ENCODE measurements at places on chromosomes 2 and 18. TPM values are rescaled to one million over a fixed set of nuclear protein-coding genes. Genes with fewer than 3 reads are reported as not detected.

- DNase-seq, result no peak
Observed at GRCh38 chr2:148375214-148375613, 269.3 kb upstream of the EPC2 start.

GRCh38 chr2:47189635-47190034 is 34.5 kb upstream of the STPG4 start:
- no peak for DNase-seq

DNA sequence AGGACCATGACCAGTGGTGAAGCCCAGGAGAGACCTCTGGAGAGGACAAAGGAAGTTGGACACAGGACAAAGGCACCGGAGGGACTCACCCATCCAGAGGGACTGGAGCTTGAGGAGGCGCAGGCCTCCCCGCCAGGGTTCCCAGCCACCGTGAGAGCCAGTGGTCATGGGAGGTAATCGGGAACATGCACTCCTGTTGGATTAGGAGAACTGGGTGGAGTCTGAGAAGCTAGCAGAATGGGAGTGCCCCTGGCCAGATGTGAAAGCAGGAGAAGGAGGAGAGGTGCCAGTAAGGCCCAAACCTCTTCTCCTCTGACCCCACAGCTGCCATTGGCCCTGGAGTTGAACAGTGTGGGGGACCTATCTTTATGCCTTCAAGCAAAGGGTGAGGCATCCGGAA is 20.3 kb downstream of the POU3F3 start:
- DNase-seq, result no peak

GRCh38 chr2:219000569-219000960 is 7.3 kb upstream of the CRYBA2 start:
- no peak for DNase-seq

- DNase-seq, result no peak
Observed at GRCh38 chr18:31636387-31636786, 44.7 kb downstream of the TTR start.

SCYGR6 gene
- total RNA-seq, result not detected

DNA sequence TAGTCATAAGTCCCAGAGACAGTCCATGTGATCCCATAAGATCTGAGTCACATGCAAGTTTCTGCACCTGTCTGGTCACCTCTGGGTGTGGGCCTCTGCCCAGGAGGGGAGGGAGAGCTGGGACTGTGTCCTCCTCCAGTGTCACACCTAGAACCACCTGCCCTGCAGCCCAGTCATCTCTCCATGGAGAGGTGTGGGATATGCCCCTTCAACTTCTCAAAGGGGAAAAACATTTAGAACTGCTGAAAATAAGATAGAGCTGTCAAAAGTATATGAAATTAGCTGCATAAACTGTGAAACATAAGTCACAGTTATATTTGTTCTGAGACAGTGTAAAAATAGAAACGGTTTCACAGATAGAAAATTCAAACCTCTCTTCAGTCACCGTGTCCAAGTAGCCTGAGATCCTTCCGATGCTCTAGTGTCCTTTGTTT is 55.4 kb downstream of the NGEF start:
- no peak for DNase-seq

DNA sequence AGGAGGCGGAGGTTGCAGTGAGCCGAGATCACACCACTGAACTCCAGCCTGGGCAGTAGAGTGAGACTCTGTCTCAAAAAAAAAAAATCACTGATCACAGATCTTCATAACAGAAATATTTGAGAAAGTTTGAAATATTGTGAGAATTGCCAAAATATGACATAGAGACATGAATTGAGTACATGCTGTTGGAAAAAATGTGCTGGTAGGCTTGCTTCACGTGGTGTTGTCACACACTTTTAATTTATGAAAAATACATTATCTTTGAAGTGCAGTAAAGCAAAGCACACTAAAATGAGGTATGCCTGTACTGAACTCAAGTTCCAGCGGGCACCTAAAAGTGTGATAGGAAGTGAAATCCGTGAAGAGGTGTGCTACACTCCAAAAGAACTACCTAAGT is 152.6 kb downstream of the TMEFF2 start:
- DNase-seq, result no peak

STON1 gene
- total RNA-seq, result 6.9 TPM

- no peak for DNase-seq
Observed at GRCh38 chr2:169966454-169966853, 139.2 kb downstream of the UBR3 start.

DNA sequence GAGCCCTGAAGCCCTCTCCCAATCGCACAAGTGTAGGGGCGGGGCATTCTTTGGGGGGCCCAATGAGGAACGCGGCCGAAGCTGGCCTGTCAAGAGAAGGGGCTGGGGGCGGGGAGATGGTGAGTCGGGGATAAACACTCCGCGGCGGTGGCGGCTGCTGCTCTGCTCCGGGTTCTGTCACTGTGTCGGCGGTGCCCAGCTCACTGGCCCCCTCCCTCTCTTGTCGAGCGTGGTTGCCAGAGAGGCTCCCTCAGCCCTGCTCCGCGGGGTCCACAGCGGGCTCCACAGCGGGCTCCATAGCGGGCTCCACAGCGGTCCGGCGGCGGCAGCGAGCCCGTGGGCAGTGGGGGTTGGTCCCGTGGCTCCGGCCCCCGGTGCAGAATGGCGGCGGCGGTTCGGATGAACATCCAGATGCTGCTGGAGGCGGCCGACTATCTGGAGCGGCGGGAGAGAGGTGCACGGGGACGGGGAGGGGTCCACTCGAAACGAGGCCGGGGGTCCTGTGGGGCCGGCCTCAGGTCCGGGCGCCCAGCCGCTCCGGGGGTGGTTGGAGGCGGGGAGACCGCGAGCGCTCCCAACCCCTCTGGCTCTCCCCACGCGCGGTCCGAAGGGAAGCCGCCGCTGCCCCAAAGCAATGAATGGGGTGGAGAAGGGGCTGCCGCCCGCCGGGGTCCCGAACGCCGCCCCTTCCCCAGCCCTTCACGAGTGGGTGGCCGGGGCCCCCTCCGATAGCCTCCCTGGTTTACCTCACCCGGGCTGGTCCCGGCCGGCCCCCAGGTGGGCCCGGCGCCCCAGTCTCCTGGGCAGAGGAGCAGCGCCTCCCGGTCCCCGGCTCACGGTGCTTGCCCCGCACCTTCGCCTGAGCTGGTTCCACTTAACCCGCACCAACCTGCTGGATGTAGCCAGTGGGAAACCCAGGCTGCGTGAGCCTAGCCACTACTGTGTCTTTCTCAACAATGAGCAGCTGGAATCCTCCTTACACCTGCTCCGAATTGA is at the start of gene MXD1:
TSS of gene MXD1 (plus strand) at position 160 of the 996 bp plus-strand sequence. CDS start at position 382, 222 bp downstream.
- DNase-seq, result peak; percentile 89

CPLX4 gene
- not detected for total RNA-seq

MCEE gene
- total RNA-seq, result 19.0 TPM

SAG gene
- total RNA-seq, result not detected

ARHGEF4 gene
- total RNA-seq, result 108 TPM

NOSTRIN gene
- total RNA-seq, result 15.5 TPM

- no peak for DNase-seq
Observed at GRCh38 chr2:6523476-6523875, 342.2 kb downstream of the CMPK2 start.

DNA sequence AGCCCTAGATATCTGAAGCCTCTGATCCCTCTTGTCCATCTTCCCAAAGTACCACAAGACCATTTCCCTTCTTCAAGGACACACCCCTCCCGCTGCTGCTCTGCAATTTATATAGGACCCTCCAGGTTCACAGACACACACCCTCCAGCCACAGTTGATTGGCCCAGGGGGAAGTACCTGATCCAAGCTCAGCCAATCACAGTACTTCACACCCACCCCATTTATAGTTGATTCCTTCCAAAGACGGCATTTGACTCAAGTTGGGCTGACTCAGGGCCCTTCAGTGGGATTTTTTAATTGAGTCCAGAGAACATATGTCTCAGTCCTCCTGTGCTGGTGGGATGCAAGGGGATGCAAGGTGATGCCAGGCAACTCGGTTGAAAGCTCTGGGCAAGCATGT is 59.2 kb downstream of the GYPC start:
- DNase-seq, result no peak

DNA sequence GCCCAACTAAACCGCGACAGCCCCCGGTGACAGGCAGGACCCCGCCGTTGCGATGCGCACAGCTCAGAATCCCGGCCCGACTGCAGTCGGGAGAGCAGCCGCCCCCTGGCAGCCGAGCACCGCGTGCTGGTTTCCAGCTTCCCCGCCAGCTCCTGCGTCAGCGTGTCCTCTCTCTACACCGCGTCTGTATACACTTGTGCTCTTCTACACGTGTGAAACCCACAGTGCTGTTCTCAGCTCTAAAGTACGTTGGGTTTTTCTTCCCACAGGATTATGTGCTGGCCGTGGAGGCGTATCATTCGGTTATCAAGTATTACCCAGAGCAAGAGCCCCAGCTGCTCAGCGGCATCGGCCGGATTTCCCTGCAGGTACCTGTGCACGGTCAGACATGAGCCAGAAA is 54.0 kb downstream of the ADI1 start:
- no peak for DNase-seq

GRCh38 chr2:40783704-40784103 is 331.8 kb upstream of the SLC8A1 start:
- no peak for DNase-seq

GRCh38 chr18:80167331-80167730 is 58.3 kb downstream of the ADNP2 start:
- no peak for DNase-seq

DNA sequence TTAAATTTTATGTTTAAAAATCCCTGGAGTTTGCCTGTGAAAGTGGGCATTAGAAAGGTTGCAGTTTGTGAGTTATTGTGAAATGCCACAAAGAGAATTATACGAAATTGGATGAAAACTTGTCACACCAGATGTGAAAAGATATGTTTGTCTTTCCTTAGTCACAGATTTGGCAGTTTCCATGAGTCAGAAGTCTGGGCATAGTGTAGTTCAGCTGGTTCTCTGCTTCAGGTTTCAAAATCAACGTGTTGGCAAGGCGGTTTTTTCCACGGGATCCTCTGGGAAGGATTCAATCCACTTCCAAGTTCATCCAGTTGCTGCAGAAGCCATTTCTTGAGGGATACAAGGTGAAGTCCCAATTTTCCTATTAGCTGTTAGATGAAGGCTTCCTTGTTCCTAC is 658.0 kb upstream of the CDH2 start:
- DNase-seq, result no peak

DNA sequence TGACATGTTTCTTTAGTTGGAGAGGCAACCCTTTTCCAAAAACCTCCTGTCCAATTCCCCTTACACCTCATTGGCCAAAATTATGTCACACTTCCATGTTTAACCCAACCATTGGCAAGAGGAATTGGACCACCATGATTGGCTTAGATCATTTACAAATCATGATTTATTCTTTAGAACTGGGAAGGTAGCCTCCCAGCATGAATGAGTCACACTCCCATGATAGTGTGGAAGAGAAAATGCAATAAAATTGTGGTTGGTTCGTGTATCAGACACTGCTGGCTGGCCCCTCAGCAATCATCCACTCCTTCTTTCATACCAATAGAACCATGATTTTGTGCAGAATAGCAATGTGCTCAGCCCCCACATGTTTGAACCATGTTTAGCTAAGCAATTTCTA is 156.6 kb upstream of the ACVR2A start:
- no peak for DNase-seq

GPR39 gene
- 2.1 TPM for total RNA-seq

DNA sequence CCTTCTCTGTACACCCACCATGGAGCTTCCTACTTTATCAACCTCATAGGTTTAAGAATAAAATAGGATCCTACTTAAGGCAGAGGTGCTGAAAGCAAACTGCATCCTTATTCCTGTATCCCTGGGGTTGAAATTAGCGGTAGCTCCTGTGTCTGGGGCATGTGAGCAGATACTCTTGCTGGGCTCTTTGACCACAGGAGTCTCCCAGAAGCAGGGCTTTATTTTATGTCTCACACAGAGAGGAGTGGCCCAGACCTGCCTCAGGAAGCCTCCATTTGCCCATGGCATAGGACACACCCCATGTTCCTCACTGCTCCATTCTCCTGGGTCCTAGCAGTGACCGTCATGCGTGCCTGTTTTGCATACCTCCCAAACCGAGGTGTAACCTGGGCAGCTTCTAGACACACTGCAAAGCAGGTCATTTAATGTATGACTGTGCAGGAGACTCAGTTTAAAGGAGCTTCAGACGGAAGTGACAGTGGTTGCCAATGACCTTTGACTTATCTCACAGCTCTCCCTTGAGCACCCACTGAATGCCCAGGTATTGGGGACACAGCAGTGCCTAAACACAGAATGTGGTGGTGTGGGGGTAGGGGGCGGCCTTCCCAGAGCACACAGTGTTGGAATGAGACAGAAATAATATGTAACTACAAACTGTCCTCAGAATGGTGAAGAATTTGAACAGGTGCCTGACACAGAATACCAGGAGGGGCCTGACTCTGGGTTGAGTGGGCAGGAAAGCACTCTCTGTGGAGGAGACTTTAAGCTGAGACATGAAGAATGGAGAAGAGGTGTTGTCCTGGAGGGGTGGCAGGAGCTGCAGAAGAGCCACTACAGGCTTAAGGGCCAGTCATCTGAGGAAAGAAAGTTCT is 3.7 kb downstream of the TMEM37 start:
- no peak for DNase-seq

SLC16A14 gene
- total RNA-seq, result 7.2 TPM

Measured in lower leg skin (tissue), 4 donors.